ENCODE measurements at places on chromosomes 5 and 9. TPM values are rescaled to one million over a fixed set of nuclear protein-coding genes. Genes with fewer than 3 reads are reported as not detected.

Gene ELAVL2
- 0.08 TPM for total RNA-seq

DNA sequence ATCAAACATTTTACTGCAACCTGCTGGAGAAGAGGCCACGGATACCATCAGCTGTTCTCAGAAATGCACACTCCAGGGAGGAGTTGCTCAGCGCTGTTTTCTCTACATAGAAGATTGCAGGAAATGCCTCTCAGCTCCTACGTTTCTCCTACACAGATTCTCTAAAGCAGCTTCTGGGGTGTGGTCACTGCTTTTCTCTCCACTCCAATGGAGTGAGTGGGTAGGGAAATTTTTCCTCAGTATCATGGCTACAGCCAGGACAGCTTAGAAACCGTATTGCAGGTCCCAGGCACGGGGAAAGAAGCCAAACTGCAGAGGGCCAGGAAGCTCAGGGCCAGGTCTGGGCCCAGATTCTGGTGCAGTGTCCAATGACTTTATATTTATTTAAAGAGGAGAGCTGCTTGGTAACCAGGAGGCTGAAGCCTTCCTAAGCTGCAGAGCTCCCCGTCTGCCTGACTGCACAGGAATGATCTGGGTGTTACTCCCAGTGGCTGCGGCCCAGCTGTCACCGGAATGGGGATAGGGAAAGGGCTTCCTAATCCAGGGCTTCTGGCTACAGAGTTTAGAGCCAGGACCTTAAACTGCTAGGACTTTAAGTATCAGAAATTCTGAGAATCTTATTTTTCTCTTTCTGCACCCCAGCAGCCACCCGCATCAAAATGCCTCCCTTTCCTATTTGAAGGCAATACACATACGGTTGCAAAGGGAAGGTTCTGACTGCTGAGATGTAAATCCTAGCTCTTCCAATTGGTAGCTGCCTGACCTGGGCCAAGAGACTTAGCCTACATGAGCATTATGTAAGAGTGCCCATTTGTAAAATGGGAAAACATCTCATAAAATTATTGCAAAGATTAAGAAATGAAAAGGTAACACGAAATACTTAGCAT lies 1.4 kb upstream of the SPTAN1 start:
- DNase-seq = no peak

GRCh38 chr9:137353223-137354152 lies 51.4 kb upstream of the NRARP start:
- DNase-seq = no peak

- DNase-seq = no peak
Observed at GRCh38 chr5:54251981-54252380, 58.4 kb downstream of the ARL15 start.

DNA sequence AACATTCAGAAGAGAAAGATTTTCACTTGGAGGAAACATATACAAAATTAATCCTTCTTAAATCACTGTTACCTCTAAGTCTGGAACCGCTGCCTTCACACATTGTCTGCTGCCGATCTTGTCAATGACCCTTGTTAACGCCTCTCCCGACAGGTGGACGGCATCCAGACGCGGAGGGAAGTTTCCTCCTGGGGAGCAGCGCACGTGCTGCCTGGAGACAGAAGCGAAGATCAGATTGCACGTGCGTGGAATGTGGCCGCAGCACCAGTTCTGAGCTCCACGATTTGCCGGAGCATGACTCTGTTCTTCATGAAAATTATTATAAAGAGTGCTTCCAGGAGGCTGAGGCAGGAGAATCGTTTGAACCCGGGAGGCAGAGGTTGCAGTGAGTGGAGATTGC lies 183.6 kb upstream of the IRX4 start:
- no peak for DNase-seq

DNA sequence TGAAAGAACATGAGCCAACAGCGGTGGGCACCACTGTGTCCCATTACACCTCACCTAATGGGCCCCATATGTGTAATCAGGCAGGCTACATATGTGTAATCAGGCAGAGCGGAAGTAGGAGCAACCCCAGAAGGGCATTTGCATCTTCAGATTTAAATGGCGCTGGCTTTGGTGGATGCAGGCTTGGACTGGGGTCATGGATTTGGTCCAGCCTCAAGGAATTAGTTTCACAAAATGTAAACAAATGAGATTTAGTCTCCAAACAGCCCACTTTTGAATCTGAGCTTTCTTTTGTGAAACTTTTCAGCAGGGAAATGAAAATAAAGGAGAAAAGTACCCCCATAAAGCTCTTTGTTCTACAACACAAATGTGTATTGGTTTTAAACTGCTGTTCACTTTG lies 161.3 kb downstream of the LPAR1 start:
- DNase-seq = no peak

DNA sequence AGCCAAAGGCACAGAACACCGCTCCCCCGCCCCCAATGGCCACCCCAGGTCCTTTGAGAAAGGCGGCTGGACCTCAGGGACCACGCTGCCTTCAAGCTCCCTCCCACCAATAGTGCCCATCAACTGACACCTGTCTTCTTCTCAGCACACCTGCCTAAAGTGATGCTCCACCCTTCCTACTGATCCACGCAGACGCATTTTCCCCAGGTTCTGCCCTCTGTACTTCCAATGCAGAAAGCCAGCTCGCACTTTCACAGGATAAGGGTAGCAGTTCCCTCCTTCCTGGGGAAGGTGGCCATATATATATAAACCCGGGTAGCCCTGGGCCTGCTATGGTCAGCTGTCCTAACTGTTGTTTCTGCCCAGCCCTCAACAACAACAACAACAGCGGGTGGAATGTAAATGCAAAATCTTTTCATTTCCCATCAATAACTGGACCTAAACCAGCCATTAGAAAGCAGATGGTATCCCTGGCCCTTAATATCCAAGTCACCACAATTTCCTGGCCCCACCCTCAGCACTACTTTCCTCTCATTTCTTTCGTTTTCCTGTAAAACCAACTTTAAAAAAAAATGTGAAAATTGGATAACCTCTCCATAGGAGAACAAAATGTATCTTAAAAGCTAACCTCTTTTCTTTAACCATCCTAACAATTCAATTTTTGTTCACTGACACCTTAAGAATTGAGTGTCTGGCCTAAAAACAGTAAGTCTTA lies 1.7 kb downstream of the GOLM1 start:
- DNase-seq = no peak

DNA sequence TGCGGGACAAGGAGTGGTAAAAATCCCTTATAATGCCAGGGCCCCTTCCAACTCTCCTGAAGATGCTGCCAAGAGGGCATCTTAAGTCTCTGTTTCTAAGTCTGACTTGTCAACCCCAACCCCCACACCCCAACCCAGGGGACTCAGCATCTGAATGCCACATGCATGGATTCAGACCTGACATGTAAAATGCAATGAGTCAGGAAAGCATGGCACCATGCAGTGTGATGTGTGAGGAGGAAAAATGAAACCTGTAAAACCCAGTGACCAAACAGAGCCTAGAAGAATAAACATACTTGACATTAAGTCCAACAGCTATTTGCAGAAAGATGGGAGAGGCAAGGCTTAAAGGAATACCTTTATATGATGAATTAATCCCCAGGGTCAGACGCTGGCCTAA lies 112.4 kb downstream of the ASTN2 start:
- no peak for DNase-seq

DNA sequence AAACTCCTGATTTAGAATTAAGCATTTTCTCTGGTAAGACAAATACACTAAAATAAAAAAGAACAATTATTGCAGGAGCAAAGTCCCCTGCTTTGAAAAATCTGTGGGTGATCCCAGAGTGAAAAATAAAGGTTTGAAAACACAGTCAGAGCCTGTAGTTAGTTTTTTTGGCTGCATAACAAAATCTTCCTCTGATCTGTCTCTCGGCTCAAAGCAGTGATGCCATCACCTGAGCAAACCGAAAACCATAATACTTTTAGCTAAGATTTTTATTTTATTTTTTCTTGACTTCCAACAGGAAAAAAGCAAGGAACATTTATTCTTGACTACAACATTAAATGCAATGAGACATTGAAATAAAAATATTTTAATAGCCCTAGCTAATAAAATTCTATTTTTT lies 1.2 kb downstream of the CDH18 start:
- no peak for DNase-seq

DNA sequence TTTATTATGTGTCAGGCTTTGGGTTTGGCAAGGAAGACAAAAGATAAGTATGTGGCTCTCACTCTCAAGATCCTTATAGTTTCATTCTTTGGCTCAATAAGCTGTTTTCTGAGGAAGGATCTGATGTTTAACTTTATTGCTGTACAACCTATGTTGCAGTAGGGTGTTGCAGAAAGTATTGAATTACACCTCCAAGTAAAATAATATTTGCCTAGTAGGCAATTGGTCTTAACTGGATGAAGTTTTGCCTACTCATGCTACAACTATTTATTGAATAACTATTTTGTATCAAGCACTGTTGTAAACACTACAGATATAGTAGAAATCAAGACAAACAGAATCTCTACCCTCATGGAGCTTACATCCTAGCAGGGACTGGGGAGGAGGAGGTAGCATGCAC lies 169.7 kb downstream of the TAF11L14 start:
- no peak for DNase-seq

Measured in SJSA1 (cell line).